Germinal center (tissue), 1 donor: ENCODE measurements at places on chromosomes 4 and X.

DNA sequence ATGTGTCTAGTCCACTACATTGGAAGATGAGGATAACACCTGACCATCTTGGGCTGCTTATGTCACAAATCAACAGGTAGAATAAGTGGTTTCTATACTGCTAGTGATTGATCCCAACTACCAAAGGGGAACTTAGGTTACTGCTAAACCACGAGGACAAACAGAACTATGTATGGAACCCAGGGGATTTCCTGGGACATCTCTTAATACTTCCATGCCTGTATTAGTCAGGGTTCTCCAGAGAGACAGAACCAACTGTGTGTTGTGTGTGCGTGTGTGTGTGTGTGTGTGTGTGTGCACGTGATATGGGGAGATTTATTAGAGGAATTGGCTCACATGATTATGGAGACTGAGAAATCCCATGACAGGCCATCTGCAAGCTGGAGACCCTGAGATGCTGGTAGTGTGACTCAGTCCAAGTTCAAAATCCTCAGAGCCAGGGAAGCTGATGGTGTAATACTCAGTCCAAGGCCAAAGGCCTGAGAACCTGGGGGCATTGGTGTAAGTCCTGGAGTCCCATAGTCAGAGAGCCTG, 16.2 kb upstream of the AFF1 start:
- DNase-seq: no peak

- no peak for DNase-seq
Observed at GRCh38 chr4:121088867-121089266, 16.5 kb upstream of the NDNF start.

DNA sequence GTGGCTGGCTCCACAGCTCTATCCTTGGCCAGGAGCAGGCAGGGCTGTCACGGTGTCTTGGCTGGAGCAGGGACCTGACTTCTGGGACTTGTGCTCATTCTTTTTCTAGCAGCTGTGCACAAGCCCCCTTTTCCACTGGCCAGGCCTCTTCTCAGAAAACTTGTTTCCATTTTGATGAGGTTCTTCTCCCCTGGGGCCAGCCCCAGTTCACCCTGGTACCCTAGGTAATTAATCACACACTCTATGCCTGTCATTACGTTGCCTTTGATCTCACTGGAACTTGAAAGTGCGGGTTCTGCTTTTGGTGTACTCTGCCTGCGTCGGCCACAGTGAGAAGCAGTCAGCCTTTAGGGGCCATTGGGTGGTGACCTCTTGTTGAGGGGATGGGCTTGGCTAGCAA, 26.6 kb downstream of the DRD5 start:
- DNase-seq: no peak

GRCh38 chrX:110131031-110131430, 128.1 kb downstream of the TMEM164 start:
- DNase-seq: no peak

DNA sequence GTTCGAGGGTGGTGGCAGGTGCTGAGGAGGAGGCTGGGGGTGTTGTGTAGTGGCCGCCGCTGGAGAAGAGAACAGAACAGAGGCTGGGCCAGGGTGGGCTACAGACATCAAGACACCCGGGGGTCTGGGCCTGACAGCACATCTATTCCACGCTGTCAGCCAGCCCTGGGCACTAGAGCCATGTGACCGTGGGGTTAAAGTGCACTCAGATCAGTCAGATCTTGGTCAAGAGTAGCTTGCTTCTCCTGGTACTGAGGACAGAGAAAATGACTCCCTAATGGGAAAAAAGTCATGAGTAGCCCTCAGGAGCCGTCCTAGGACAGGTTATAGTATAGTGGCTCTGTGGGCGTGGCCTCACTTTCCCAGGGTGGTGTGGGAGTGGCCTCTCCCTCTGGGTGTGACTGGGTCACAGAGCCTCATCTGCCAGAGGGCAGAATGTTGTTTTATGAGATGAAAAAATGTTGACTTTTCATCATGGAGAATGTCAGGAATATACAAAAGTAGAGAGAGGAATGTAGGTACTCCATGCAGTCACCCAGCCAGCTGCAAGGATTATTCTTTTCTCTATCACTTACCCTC, 19.4 kb downstream of the TRMT44 start:
- DNase-seq: no peak

GRCh38 chr4:120355881-120356280, 289.2 kb upstream of the MAD2L1 start:
- DNase-seq: no peak

GRCh38 chr4:10670321-10670720, 14.2 kb downstream of the CLNK start:
- DNase-seq: no peak
